Anterior cingulate cortex (tissue), 58 donors: ENCODE measurements at places on chromosomes 2 and 18.

GRCh38 chr18:63126134-63127069, 193.2 kb downstream of the BCL2 start:
- DNase-seq, result no peak

- DNase-seq, result no peak
These were observed 153.6 kb downstream of the HRH4 start for GRCh38 chr18:24613896-24614640.

DNA sequence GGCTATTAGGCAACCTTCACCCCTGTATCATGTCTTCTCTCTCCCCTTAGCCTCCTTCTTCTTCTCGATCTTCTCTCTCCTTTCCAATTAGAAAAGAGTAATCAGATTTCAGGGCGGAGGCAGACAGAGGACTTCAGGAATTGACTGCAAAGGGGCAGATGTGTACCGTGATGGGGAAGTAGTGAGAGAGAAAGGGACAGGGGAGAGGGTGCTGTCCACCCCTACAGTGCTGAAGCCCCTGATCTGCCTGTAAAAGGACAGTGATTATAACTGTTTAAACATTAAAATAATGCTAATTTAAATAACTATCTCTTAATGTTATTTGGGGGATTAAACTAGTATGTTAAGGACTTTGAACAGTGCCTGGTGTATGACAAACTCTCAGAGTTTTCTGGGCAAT, 178.5 kb downstream of the ACTR3 start:
- no peak for DNase-seq

GRCh38 chr2:18209934-18210639, 331.6 kb downstream of the KCNS3 start:
- DNase-seq, result no peak

DNA sequence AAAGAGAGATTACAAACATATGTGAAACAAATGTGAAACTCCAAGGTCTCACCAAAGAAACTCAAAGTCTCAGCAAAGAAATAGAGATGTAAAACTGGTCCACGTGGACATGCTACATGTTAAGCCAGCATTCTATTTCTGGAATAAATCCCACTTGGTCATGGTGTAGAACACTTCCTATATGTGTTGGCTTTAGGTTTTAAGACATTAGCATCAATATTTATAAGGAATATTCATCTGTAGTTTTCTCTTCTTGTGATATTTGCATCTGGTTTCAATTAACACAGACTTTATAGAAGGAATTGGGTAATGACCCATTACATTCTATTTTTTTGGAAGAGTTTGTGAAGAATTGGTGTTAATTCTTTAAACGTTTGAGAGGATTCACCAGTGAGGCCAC, 133.1 kb downstream of the COPS8 start:
- DNase-seq, result no peak
